ENCODE measurements at places on chromosomes 11 and 22.

DNA sequence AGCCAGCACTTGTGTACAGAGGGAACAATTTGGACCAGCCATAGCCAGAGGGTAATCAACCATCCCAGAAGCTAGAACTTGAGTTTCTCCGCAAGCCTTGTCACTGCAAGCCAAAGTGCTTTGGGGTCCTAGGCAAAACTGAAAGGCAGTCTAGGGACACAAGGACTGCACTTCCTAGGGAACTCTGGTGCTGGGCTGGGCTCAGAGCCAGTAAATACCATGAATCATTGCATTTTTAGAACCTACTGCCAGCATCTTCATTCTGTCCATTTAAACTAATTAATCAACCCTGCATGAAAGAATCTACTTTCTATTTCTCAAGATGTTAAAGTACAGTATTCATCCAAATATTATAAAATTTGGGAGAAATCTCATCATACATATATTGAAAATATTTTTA, 20.0 kb downstream of the PATE3 start:
- no peak for DNase-seq

DNA sequence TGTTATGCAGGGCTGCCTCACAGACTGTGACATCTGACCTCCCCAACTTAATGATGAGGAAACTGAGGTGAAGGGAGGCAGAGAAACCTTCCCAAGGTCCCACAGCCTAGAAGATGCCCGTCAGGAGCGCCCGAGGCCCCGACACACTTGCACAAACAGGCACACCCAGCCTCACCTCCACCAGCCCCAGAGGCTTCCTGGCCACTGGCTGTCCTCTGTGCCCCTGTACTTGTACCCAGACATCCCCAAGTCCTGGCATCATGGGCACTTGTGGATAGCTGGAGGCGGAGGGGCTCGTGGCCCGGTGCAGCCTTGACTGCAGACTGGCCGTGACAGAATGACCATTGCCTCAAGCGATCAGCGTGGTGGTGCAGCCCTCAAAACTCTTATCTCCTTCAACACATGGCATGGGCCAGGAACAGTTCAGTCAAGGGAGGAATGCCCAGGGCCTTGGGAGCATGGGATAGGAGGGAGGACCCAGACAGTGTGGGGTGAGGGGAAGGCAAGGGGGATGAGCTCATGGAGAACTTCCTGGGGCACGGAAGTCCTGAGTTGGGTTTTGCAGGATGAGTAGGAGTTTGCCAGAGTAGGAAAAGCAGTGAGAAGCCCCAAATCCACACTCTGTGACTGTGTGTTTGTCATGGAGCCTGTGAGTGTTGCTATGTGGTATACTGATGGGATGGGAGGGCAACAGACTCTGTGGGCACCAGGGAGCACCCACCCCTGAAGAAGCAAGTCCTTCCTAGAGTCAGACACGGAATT, 25.8 kb upstream of the PPARA start:
- DNase-seq = no peak

- no peak for DNase-seq
Measured at GRCh38 chr11:92245700-92246271, 21.2 kb downstream of the FAT3 start.

DNA sequence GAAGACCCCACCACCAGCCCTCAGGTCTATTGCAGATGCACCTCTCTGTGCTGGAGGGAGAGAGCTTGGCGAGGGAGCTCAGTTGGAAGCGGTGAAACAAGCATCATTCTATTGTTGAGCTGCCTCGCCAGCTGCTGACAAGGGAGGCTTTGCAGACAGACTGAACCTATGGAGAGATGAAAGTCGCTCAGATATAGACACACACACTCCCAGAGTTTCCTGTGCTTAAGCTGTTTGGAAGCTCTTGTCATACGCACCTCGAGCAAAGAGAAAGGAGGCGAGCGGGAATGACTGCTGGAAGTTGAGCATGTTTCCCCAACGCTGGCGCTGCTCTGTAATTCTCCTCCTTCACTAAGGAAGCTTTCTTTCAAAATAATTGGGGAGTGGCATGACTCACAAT, 126.1 kb downstream of the TRIM29 start:
- DNase-seq = no peak

- no peak for DNase-seq
Measured at GRCh38 chr11:27161071-27161470, 120.5 kb downstream of the BBOX1 start.

DNA sequence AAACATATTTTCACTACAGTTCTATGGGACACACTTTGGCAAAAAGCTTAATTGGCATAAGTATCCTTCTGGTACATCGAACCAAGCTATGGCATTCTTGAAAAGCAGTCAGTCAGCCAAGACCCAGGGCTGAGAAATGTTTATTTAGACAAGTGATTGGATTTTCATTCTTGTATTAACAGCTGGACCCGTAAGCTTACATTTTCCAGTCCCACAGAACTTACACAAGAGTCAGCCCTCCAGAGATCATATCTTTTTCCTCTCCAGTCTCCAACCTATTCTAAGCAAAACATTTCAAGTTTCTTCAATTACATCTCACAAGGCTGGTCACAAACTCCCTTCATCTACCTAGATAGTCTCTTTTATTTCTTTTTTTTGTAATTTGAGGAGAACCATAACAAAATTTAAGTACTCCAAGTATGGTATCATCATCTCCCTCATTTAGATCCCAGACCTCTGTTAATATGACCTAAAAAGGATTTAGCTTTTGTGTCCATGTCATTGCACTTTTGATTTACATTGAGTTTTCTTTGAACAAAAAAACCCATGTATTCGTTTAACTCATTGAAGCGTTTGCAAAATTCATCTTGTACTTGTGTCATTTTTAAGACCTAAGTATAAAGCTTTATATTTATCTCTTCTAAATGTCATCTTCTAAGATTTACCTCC, 67.9 kb upstream of the GRK3 start:
- no peak for DNase-seq

DNA sequence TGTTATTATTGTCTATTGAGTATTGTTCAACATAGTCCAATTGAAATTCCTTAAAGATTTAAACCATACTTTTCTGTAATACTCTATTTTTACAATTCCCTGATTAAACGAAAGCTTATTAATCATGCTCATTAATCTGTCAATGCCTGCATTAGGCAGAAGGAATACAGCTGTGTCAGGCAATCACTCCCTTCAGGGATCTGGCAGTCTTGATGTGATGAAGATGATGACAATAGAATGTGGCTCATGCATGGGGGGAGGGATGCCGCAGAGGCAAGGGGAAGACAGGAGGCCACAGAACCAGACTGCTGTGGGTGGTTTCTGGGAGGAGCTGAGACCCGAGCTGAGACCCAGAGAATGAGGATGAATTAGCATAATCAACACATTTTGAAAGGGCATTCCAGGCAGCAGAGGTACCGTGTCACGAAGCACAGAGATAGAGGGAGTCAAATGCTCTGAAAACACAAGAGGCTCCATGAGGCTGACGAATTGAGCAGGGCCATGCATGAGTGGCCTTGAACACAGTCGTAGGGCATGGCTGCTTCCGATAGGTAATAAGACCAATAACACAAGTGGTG, 1075.5 kb downstream of the OPCML start:
- no peak for DNase-seq

DNA sequence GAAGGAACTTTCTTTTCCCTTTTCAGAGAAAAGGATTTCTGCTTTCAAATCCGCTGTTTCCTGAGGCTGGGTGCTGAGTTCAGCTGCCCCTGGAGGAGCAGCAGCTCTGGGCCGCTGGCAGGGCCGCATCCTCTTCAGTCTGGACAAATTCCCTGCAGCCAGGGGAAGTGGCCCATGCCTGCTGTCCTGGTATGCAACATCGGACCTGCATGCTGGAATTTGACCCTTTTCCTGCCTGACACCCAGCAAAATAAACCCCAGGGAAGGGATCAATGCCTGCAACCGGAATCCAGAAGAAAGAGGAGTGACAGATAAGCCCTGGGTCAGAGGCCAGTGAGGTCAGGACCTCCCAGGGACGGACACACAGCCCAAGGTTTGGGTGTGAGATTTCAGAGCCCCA, 54.1 kb upstream of the LINC01488 start:
- DNase-seq = no peak

DNA sequence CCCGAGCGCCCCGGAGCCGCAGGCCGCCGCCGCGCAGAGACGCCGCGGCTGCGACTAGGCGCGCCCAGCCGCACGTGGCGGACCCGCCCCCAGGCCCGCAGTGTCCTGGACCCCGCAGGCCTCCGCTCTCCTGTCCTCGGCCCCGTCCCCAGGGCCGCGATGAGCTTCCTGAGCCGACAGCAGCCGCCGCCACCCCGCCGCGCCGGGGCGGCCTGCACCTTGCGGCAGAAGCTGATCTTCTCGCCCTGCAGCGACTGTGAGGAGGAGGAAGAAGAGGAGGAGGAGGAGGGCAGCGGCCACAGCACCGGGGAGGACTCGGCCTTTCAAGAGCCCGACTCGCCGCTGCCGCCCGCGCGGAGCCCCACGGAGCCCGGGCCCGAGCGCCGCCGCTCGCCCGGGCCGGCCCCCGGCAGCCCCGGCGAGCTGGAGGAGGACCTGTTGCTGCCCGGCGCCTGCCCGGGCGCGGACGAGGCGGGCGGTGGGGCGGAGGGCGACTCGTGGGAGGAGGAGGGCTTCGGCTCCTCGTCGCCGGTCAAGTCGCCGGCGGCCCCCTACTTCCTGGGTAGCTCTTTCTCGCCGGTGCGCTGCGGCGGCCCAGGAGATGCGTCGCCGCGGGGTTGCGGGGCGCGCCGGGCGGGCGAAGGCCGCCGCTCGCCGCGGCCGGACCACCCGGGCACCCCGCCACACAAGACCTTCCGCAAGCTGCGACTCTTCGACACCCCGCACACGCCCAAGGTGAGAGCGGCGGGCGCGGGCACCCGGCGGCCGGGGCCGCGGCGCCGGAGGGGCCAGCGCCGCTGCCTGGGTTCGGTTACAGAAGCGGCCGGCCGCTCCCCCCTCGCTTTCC, 528 bp downstream of the WEE1 start:
- no peak for DNase-seq

DNA sequence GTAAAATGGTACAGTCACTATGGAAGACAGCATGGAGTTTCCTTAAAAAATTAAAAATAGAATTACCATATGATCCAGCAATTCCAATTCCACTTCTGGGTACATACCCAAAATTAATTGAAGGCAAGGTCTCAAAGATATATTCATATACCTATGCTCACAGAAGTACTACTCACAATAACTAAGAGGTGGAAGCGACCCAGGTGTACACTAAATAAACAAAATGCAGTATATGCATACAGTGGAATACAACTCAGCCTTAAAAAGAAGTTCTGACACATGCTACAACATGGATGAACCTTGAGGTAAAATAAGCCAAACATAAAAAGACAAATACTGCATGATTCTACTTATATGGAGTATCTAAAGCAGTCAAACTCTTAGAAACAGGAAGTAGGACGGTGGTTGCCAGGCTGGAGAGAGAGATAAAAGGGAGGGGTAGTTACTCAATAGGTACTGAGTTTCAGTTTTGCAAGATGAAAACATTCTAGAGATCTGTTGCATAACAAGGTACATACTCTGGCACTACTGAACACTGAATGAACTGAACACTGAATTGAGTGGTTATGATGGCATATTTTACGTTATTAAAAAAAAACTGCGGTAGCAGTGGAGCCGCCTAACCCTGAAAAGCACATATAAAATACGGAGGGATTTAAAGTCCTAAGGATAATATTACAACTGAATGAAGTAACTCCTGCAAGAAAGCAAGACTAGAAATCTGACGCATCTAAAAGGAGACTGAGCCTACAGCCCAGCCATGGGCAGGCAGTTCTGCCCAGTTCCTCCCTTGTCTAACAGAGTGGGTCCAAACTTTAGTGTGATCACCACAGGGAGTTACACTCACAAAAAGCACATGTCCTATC, 12.8 kb downstream of the DGCR2 start:
- DNase-seq = peak; percentile 36

- DNase-seq = peak; percentile 38
Measured at GRCh38 chr11:8870411-8871170, 40.4 kb upstream of the AKIP1 start.

DNA sequence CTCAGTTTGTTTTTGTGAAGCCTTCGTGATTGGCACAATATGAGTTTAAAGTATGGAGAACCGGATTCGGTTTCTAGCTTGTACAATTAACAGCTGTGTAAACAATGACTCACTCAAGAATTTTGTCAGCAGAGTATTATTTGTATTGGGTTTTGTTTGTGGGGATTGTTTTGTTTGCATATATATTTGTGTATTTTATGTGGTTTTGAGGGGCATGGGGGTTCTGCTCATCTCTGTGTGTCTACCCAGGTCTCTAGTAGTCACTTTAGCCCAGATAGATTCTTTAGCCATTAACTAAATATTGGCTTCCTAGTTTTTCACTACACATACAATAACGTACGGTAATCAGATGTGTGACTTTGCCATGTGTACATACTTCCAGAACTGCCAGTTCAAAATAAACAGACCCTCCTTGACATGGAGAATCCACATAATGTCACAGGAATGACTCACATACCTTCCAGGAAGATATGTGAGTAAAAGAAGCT, 7.5 kb upstream of the MS4A7 start:
- DNase-seq = no peak

DNA sequence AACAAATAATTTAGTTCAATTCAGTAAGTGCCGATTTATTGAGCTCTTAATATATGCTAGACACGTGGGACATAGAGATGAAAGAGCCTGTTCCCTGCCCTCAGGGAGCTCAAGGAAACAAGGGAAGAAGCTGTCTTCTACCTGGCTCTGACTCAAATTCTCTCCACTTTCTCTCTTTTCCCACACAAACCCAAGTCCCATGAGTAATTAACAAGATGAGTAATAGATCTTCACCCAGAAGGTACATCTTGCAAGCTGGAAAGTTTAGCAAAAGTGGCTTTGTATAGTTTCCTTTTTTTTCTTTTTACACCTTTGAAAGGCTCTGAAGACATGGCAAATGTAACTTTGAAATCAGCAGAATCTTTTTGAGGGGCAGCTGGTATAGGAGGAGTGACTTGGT, 48.2 kb upstream of the CHST1 start:
- DNase-seq = no peak

DNA sequence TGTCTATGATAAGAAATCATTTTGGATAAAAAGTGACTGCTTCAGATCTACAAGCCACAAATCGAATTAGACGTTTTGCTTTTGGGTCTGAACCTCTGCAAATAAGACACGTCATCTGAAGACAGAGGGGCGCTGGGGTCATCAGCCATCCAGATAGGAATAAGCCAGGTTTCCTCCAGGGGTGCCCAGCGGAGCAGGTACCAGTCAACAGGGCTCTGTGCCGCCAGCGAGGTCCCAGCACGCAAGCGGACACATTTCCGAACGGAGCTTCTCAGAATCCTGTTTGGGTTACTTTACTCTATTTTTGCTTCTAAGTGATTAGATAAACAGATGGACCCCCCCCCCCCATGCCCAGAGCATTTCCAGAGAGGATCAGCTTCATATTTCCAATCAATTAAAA, 873.8 kb downstream of the BRD1 start:
- DNase-seq = no peak

All from activated T-cell treated with anti-CD3 and anti-CD28 coated beads, Interleukin-2, amount 50 U/mL, for 48 hours (primary cell).